Naive thymus-derived CD8-positive, alpha-beta T cell (primary cell): ENCODE measurements at places on chromosomes 1 and 21. TPM values are rescaled to one million over a fixed set of nuclear protein-coding genes. Genes with fewer than 3 reads are reported as not detected.
A peak's percentile ranks its signal among the peaks of the same experiment; 100 is the strongest.

GRCh38 chr1:115679141-115679611, 37.4 kb downstream of the VANGL1 start:
- H3K36me3 ChIP-seq, result no peaks in the 10 kb centered on the region
- H3K27ac ChIP-seq, result no peak overlapping the region
- no peaks in the 10 kb centered on the region for H3K4me1 ChIP-seq
- no peaks in the 10 kb centered on the region for H3K27me3 ChIP-seq
- DNase-seq, result no peak

DNA sequence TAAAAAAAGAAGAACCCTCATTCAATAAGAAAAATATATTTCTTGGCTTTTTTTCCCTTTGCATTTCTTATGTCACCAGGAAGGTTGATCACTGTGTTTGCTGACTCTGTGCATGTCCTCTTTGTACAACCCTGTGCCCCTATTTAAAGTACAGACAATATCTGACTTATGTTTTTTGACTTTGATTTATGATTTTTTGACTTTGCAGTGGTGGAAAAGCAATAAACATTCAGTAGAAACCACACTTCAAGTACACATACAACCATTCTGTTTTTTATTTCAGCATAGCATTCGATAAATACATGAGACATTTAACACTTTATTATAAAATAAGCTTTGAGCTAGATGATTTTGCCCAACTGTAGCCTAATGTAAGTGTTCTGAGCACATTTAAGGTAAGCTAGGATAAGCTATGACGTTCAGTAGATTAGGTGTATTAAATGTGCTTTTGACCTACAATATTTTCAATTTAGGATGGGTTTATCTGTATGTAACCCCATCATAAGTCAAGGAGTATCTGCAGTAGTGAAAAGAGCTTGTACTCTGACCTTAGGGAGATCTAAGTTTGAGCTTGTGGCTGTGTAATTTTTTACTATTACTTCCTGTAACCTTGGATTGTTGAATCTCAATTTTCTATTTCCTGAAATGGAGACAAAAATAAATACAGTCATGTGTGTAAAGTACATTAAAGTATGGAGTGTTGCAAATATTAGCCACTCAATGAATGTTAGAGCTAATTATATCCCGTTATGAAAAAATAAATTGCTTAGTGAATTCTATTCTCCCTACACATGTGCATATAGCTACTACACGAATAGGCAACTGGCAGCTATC, 1.2 kb downstream of the RNASEL start:
- H3K36me3 ChIP-seq, result peaks cover 24% of the 10 kb centered on the region
- no peak for DNase-seq
- H3K27me3 ChIP-seq, result no peaks in the 10 kb centered on the region
- peak overlapping the region; percentile 98 for H3K4me3 ChIP-seq
- peaks cover 62% of the 10 kb centered on the region for H3K4me1 ChIP-seq

DNA sequence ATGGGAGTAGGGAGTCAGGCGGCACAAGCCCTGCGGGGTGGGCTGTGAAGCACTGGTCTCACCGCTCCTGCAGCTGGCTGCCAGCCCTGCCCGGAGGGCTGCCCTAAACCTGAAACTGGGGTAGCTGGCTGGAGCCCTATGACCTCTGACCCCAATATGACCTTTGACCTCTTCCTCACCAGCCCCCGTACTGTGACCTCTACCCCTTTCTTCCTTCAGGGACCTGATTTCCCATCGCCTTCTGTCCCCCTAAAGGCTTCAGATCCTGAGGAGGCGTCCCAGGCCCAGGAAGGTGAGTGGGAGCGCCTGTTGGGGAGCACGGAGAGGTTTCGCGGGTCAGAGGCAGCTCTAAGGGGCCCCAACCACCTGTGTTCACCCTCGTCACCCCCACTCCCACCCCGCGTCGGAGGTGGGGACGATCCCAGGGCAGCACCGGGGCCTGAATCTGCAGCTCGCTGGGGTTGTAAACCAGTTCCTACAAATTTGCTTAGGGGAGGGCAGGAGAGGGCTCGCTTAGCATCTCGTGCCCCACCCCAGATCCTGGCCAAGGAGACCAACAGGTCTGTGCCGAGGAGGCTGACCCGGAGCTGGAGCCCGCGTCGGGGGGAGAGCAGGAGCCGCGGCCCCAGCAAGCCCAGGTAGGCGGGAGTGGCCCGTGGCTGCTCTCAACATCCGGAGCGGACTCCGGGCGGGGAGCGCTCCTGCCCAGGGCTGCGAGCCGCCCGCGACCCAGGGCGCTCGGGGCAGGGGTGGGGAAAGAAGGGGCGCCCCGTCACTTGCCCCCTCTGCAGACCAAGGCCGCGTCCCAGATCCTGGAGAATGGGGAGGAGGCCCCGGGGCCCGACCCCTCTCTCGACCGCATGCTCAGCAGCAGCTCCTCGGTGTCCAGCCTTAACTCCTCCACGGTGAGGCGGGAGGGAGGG, 7.3 kb downstream of the SYTL1 start:
- H3K27ac ChIP-seq, result no peak overlapping the region
- peaks cover 2% of the 10 kb centered on the region for H3K36me3 ChIP-seq
- H3K4me3 ChIP-seq, result no peak overlapping the region
- H3K27me3 ChIP-seq, result no peaks in the 10 kb centered on the region

GRCh38 chr1:206702803-206703202, 18.1 kb downstream of the MAPKAPK2 start:
- peak overlapping the region; percentile 54 for H3K27ac ChIP-seq
- H3K27me3 ChIP-seq, result no peaks in the 10 kb centered on the region
- peak overlapping the region; percentile 77 for H3K4me3 ChIP-seq

DNA sequence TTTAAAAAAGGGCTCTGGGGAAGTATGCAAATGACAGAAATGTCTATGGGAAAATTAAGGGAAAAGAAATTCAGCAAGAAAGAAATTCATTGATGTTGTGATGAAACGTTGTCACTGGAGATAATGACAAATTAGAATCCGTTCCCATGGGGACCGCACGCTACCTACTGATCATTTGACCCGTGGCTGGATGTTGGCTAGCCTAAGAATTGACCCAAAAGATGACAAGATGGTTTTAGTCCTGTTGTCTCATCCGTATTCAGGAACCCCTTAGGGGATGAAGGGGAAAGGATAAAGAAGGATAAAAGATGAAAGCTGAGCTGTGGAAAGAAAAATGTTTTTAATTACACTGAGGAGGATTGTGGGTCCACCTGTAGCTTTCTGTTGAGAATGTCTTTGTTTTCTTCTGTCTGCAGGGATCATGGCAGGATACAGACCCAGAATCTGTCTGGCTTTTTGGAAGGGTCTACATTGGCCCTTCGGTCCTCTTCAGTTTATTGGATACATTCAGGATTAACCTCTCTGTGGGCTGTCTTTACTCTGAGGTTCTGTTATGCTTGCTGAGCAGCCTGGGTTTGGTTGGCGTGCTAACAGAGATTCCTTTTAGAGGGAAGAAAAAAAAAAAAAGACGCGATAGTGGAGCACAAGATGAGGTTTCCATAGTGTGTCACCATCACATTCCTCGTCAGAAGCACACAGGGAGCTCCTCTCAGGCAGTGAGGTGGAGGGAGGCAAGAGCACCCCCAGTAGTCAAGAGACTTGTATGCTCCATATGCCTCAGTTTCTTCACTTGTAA, 106.2 kb downstream of the CACHD1 start:
- H3K36me3 ChIP-seq, result no peaks in the 10 kb centered on the region
- H3K27ac ChIP-seq, result no peak overlapping the region
- H3K27me3 ChIP-seq, result no peaks in the 10 kb centered on the region
- H3K4me3 ChIP-seq, result no peak overlapping the region
- H3K4me1 ChIP-seq, result no peaks in the 10 kb centered on the region
- DNase-seq, result no peak

Gene PINK1
- 18.4 TPM for polyA plus RNA-seq

- no peak for DNase-seq
- H3K36me3 ChIP-seq, result peaks cover 2% of the 10 kb centered on the region
- peaks cover 4% of the 10 kb centered on the region for H3K4me1 ChIP-seq
- no peaks in the 10 kb centered on the region for H3K27me3 ChIP-seq
- H3K4me3 ChIP-seq, result no peak overlapping the region
- H3K27ac ChIP-seq, result no peak overlapping the region
Measured at GRCh38 chr1:244207042-244207934, 156.2 kb downstream of the ZBTB18 start.

- H3K36me3 ChIP-seq, result no peaks in the 10 kb centered on the region
- no peaks in the 10 kb centered on the region for H3K27me3 ChIP-seq
- DNase-seq, result no peak
- no peak overlapping the region for H3K4me3 ChIP-seq
Measured at GRCh38 chr1:52670604-52671003, 27.5 kb downstream of the COA7 start.

GRCh38 chr1:12249181-12249580, 19.4 kb downstream of the VPS13D start:
- peaks cover 18% of the 10 kb centered on the region for H3K36me3 ChIP-seq
- no peak for DNase-seq
- H3K4me3 ChIP-seq, result no peak overlapping the region
- no peak overlapping the region for H3K27ac ChIP-seq
- no peaks in the 10 kb centered on the region for H3K4me1 ChIP-seq

DNA sequence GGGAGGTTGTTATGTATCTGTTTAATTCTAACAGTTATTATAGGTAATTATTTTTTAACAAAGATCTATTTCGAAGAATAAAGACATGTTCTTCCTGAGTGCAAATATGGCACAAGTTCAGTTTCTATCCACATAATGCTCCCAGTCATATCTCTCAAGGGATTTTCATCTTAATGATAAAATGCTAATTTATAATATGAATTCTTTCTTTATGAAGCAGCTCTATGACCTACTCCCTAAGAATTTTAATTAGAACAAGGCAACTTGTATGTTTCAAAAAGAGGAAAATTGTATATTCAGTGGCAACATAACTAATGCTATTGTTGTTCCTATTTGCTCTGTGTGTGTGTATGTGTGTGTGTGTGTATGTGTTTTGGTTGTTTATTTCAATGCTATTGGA, 1222.1 kb upstream of the NCAM2 start:
- no peak for DNase-seq
- no peak overlapping the region for H3K4me3 ChIP-seq
- no peaks in the 10 kb centered on the region for H3K36me3 ChIP-seq
- H3K27me3 ChIP-seq, result no peaks in the 10 kb centered on the region
- no peak overlapping the region for H3K27ac ChIP-seq
